ENCODE measurements at places on chromosomes 1 and 21.

DNA sequence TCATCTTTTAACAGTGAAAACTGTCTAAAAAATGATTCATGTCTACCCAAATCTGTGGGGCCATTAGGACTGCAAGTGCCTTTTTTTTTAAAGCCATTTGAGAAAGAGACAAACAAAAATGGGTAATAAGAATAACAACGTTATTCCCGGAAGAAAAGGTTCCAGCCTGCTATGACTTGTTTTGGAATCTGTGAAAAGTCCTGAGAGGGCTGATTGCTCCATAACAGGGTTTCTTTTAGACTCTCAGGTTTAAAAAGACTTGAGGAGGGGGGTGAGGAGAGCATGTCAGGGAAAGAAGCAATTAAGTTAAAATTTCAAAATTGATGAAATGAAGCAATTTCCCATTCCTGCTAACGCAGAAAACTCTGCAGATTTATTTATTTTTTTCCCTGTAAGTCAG, 56.4 kb downstream of the CACHD1 start:
- DNase-seq, result no peak

DNA sequence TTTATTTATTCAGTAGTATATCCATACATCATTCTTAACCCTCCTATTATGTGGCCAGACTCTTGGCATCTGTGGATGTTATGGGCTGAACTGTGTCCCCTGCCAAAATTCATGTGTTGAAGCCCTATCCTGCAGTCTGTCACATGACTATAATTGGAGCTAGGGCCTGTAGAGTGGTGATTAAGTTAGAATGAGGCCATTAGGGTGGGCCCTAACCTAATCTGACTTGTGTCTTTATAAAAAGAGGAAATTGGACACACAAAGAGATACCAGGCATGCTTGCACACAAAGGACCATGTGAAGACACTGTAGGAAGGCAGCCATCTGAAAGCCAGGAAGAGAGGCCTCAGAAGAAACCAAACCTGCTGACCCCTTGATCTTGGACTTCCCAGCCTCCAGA, 6.6 kb downstream of the ZMYND12 start:
- peak; percentile 78 for DNase-seq

DNA sequence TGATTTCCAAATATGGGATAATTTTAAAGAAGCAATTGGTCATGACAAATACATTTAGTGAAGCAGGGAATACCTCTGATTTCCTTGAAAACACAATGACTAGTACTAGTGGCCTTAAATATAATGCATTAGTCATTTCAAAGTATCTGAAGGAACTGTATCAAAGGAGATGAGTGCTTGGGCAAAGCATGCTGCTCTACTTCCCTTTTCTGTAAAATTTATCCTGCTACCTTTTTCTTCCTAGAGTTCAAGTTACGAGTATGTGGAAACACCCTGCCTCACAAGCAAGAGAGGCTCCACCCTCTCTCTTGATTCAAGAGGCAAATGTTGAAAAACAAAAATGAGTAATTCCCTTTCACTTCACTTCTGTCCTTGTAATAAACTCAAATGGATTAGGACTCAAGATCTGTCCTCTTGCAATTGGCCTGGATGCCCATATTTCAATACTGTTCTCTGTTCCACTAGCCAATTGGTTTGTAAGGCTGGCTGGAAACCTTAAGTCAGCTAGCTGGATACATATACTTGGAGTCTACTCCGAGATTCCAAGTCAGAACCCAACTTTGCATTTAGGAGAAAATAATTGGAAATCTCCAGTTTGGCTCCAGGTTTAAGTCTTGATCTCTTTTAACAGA, 92.5 kb downstream of the CDC42BPA start:
- DNase-seq, result no peak

GRCh38 chr1:156226116-156226538, 13.3 kb downstream of the PMF1 start:
- no peak for DNase-seq

DNA sequence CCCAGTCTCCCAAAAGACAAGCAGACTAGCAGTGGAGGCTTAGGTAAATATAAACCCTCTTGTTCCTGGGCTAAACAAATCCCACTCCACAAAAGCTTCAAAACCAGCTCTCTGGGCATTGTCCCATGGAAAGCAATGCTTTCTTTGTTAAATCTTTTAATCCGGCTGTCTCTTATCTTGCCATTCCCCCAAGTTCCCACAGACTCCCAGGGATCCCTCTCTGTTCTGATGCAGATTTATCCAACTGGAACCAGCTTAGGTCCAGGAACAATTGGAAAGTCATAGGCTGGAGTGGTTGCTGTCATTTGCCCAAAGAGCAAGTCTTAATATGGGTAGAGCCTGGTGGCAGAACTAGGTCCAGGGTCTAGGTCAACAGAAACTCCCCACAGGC, 110.1 kb upstream of the ATP1A1 start:
- no peak for DNase-seq

- no peak for DNase-seq
These were observed 15.4 kb downstream of the PKP1 start for GRCh38 chr1:201298396-201299381.

DNA sequence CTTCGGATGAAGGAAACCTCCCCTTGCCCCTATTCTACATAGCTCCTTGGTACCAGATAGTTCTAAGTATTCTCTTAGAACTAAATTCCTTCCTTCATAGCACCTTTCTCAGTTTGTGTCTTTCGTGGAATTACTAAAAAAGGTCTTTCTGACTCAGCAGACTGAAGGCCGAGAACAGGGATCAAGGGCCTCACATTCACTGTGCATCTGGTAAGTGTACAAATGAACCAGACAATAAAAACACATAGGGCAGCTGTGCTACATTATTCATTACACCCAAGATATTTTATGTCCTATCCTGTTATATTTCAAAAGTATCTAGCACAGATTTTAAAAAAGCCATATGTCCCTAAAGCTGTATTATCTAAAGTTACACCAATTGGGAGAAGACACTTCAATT, 62.9 kb upstream of the HP1BP3 start:
- DNase-seq, result no peak

- no peak for DNase-seq
These were observed 71.2 kb upstream of the NBPF3 start for GRCh38 chr1:21368515-21369289.

GRCh38 chr1:217097819-217098218, 374.6 kb upstream of the ESRRG start:
- no peak for DNase-seq

GRCh38 chr1:47172782-47173181, 17.1 kb downstream of the PDZK1IP1 start:
- no peak for DNase-seq

- no peak for DNase-seq
These were observed 67.2 kb downstream of the TEX35 start for GRCh38 chr1:178580096-178580495.

DNA sequence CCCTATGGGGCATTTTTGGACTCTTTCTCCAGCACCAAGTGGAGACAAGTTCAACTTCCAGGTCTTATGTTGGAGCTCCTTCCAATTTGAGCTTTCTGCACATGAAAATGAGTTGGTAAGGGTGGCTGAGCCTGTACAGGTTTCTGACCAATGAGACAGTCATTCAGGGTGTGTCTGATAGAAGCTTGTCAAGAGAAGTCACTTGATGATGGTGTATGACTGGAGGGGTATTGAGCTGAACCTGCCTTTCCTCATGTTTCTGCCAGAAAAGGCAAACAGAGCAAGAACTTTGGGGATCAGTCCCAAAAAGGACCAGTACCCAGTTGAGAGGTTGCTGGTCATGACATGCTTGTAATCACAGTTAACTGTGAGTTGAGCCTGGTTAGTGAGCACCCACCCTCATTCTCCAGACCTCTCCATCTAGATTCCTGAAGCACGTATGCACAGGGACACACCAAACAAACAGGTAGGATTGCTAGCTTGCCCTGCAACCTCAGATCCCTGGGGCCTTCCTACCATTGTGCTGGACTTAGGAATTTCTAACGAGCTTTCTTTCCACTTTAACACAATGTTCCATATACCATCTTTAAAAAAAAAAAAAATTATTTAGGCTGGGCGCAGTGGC, 26.6 kb downstream of the FAM89A start:
- DNase-seq, result no peak

GRCh38 chr1:147243228-147243685, 773 bp downstream of the CHD1L start:
- no peak for DNase-seq

All from NCI-H2081 treated with DMSO at 0.1 percent for 48 hours (cell line).